NCI-H524 (cell line): ENCODE measurements at places on chromosomes 1 and 21.

DNA sequence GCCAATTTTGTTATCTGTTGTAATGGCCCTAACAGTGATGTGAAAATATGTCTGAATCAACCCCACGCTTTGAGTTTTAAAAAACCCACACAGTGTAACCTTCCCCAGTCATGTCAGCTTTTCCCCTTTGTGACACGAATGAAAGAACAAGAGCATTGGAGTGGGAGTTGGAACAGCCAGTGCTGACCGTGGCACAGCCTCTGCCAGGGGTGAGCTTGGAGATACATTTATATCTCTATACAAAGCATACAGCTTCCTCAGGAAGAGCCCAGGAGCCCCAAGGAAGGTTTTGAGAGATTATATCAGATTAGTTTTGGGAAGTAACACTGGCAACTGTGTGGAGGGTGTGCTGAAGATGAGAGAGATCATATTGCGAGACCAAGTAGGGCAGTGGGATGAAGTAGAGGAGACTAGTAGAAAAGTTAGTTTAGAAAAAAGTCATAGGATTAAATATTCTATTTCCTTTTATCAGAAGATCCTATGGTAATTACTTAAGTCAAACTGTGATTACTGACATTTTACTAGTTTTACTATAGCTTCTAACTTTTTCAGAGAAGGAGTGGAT lies 15.9 kb downstream of the LRRC8B start:
- DNase-seq: no peak

DNA sequence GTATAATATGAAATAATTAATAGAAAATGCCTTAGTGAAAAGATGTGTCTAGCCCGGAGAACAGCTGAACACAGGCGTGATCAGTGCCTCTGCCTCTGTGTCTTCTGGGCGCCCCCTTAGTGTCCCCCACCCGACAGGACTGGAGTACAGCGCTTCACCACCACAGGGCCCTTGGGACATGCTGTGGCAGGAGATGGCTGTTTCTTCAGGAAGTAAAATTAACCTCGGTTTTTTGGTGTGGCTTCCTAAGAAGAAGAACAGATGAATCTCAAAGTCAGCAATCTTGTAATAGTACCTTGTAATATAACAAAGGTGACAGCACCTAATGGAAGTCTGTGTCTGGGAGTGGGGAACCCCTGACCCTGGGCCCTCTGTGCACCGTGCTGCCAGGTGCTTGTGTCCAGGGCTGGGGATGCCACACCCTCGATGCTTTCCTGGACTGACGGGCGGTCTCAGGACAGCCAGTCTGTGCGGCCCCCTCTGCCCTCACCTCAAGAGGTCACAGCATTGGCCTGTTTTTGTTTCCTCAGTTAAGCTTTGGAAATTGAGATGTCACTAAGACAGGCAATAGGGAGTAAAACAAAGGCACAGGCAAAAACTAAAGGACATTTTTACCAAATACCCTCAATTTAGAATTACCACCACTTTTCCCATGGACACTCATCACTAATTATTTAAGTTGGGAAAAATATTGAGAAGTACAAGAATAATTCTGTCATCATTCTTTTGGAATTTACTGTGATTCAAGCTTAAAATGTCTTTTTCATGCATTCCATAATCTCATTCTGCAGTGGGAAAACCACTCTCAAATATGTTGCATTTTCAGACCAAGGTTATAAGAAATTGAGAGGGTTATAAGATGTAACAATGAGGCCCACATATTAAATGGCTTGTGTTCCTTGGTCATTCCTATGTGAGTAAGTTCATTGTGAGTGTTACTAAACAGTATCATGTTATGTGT lies 79.3 kb downstream of the ADARB1 start:
- no peak for DNase-seq

DNA sequence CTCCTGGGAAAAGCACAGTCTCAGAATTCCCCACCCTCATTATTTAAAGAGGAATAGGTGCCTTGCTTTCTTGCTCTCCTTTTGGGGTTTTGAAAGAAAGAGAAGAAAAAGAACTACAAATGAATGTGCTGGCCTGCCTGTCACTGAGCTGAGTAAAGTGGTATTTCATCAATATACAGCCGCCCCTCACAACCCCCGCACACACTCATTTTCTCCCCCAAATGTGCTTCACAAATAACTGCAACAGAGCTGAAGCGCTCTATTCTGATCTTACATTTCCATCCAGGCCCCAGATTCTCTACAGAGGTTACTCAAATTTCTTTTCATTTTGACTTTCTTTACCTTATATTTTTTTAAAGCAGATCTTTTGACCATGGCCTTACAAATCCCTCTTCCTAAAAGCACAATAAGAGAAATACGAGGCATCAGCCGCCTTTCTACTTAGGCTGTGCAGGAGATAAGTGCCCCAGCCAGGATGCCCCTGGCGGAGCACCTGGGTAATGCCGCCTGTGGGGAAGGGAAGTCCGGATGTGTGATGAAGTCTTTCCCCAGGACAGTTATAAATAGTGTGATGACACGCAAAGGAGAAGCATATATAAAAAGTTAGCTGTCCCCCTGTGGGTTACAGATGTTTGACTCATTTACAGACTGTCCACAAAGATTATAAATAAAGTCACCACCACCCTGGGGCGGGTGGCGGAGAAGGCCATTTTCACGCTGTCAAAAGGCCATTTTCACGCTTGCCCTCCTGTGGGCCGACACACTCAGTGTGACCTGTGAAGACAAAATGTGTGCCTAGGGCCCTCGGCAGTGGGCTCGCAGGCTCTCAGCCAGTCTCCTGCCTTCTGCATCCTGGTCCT lies 6.5 kb downstream of the KCNN3 start:
- DNase-seq: no peak

DNA sequence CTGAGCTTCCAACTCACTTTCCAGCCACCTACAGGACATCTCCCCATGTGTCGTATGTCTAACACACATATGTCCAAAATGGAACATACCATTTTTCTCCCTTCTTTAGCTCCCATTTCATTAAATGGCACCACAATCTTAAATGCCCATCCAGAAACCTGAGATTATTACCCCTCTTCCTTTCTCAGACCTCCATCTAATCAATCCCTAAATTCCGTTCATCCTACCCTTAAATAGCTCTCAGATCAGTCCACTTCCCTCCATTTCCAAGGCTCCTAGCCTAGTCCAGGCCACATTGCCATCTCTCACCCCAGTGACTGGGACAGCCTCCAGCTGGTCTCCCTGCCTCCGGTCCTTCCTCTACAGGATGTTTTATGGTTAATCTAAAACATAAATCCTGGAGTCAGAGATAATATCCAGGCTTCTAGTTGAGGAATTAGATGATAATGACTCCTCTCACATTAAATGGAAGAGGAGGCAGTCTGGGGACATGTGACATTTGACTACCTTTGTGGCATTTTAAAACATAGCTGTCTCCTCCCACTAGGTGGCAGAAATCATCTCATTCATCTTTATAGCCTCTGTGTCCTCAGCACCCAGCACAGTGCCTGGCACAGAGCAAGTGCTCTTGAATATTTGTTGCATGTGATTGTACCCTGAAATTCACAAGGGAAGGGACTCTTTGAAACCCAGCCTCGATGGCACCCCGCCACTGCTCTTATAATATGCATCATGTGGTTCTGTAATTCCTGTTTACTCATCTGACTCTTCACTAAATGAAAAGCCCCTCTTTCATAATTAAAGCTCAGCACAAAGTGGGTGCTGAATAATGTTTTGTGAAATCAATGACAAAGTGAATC lies 102.3 kb downstream of the TMEM53 start:
- peak; percentile 2 for DNase-seq

GRCh38 chr1:42165511-42166210 lies 1.1 kb upstream of the GUCA2A start:
- no peak for DNase-seq
